ENCODE measurements at places on chromosomes 12 and 14. TPM values are rescaled to one million over a fixed set of nuclear protein-coding genes. Genes with fewer than 3 reads are reported as not detected.

DNA sequence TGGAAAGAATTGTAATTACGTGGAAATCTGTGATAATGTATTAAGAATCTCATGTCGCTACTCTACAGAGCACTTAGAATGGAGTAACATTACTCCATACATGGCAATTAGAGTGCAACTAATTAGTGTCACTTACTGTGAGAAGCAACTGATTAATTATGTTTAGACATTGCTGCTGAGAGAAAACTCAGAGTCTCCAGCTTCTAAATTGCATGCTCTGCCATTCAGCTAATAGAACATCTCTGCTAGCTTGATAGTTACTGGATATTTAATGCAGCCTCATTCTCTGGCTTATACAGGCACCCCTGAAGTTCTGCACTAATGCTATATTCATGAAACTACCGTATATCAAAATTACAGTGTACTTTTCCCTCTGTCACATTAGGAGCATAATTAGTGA is 338.4 kb downstream of the ADAMTS20 start:
- H3K27ac ChIP-seq = no peak overlapping the region
- H3K36me3 ChIP-seq = no peaks in the 10 kb centered on the region
- no peak overlapping the region for H3K4me3 ChIP-seq
- no peak for DNase-seq

Gene SERPINA12
- total RNA-seq = 8.6 TPM

Gene ZNF740
- 12.8 TPM for total RNA-seq

- H3K4me1 ChIP-seq = no peaks in the 10 kb centered on the region
- H3K27ac ChIP-seq = no peak overlapping the region
- no peak overlapping the region for H3K4me3 ChIP-seq
Observed at GRCh38 chr14:44396226-44396625, 110.9 kb downstream of the FSCB start.

DNA sequence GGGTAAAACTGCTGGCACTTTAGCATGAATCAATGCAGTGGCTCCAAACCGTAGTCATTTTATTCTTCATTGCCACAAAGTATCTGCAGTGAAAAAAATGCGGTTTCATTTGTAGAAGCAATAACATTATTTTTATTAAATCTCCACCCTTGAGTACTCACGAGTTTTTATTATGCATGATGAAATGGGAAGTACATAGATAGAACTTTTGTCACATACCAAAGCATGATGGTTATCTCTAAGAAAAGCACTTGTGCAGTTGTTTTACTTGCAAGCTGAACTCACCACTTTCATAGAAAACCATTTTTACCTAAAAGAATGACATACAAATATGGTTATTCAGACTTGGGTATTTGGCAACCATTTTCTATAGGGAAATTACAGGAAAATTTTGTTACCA is 90.3 kb downstream of the PELI2 start:
- DNase-seq = no peak
- H3K4me1 ChIP-seq = peaks cover 25% of the 10 kb centered on the region
- no peaks in the 10 kb centered on the region for H3K27me3 ChIP-seq

- no peaks in the 10 kb centered on the region for H3K27me3 ChIP-seq
- H3K4me1 ChIP-seq = no peaks in the 10 kb centered on the region
- no peaks in the 10 kb centered on the region for H3K36me3 ChIP-seq
- H3K4me3 ChIP-seq = no peak overlapping the region
- no peak for DNase-seq
- H3K27ac ChIP-seq = no peak overlapping the region
Observed at GRCh38 chr14:106802413-106803364, 1276.3 kb downstream of the TMEM121 start.

Data from vagina (tissue), 2 donors.